ENCODE measurements at places on chromosomes 2 and 18.

GRCh38 chr18:42606886-42607495, 508.5 kb downstream of the RIT2 start:
- DNase-seq = no peak

- no peak for DNase-seq
Observed at GRCh38 chr2:220103596-220103995, 476.2 kb downstream of the SLC4A3 start.

DNA sequence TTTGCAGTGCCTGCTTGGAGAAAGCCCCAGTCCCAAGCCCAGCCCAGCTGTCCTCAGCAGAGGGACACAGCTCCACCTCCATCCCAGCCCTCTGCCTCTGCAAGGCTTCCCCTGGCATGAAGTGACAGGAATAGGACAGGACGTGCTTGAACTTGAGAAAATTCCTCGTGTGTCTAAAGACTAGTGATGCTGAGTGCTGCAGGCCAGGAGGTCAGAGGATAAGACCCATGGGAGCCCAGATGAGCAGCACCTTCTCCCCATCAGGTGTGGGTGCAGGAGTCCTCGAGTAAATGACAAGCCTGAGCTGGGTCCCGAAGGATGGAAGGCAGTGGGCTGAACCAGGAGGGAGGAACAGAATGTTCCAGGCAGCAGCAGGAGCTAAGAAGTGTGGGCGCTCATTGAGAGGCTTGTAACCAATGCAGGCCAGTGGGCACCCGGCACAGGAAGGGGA, 67.8 kb upstream of the UXS1 start:
- peak; percentile 26 for DNase-seq

DNA sequence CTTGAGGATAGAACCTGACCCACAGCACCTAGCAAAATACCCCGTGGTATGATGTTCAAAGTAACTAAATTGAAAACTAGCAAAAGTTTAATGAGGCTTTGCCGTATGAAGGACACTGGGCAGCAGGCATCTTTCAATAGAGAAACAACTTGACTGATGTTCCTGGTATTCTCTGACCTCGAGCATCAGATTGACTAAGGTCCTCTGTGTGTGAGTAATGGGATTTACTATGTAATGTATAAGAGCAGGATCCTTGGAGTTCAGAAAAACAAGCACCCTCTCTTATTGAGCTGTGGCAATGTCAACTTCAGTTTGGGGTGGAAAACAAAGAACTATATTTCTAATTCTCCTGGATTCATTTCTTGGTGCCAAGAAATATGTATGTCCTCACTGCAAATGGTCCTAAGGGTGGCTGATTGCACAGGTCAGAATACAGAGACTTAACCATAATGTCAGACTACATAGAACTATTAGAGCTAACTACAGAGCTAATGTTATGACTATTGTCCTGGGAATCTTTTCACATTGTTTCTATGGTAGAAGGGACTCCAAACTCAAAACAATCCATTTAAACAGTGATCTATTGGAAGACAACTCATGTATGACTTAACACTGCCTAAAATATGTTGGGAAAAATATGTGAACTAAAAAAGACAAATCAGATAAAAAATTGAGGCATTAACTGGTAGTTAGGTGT, 4.4 kb downstream of the TNFAIP6 start:
- DNase-seq = no peak

DNA sequence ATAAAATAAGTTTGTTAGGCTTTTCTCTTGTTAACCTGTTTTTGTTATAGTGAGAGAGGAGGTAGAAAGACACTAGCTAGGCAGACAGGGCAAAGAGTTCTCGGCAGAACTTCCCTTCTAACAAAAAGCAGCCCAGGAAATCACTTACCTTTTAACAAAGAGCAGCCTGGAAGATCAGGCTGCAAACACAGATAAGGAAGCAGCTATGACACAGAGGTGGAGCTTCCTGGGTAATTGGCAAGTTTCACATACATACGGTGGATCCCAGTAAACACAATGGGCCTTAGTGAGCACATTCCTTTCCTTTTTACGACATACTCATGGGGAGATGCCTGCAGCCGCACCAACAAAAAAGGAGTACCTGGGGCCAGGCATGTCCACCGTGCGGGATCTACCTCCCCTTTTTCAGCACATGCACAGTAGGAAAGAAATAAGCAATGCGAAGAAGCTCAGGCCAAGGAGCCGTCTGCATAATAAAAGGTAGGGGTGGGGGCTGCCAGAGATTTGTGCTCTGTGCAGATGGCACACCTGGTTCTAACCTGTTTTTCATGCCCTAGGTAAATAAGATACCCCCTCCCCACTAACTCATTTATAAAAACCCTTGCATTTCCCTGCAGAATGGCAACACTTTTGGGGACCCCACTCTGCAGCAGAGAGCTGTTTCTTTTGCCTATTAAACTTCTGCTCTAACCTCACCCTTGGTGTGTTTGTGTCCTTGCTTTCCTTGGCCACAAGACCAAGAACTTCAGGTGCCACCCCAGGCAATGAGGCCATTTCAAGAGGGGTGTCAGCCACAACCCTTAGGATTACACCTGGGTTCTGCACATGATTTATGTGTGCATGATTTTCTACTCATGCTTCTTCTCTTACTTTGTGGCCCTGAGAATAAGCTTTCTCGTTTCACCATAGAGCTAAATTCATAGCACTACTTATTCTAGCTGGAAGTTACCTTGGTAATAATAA, 26.5 kb downstream of the MDH1 start:
- no peak for DNase-seq

GRCh38 chr2:1052771-1053191, 102.1 kb downstream of the SNTG2 start:
- peak; percentile 34 for DNase-seq

GRCh38 chr2:38856165-38856564, 19.6 kb downstream of the DHX57 start:
- DNase-seq = no peak

- no peak for DNase-seq
Observed at GRCh38 chr18:70554854-70555445, 266.1 kb downstream of the SOCS6 start.

DNA sequence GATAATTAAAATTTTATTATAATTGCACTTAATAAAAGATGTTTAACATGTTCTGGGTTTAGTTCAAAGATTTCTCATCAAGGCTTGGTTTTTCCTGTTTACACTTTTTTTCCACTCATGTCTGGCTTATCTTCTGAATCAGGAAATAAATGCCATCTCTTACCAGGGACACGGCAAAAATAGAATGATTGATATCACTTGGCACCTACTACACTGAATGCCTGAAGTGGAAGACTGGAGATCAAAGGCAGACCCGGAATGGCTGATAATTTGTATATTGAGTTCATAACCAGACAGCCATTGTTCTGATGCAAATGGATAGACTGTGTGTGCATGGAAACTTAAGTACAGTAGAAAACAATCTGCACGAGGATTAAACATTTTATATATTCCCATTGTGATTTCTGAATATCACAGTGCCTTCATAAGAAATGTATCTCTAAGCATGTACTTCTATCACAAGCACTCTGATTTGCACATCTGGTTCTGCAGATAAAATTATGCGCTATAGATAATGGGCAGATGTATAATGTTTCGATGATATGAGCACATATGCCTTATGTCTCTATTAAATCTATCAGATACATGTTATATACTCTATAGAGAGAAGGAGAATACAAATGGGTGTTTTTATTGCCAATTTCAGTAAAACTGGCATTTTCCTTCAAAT, 304.8 kb downstream of the RND3 start:
- no peak for DNase-seq

DNA sequence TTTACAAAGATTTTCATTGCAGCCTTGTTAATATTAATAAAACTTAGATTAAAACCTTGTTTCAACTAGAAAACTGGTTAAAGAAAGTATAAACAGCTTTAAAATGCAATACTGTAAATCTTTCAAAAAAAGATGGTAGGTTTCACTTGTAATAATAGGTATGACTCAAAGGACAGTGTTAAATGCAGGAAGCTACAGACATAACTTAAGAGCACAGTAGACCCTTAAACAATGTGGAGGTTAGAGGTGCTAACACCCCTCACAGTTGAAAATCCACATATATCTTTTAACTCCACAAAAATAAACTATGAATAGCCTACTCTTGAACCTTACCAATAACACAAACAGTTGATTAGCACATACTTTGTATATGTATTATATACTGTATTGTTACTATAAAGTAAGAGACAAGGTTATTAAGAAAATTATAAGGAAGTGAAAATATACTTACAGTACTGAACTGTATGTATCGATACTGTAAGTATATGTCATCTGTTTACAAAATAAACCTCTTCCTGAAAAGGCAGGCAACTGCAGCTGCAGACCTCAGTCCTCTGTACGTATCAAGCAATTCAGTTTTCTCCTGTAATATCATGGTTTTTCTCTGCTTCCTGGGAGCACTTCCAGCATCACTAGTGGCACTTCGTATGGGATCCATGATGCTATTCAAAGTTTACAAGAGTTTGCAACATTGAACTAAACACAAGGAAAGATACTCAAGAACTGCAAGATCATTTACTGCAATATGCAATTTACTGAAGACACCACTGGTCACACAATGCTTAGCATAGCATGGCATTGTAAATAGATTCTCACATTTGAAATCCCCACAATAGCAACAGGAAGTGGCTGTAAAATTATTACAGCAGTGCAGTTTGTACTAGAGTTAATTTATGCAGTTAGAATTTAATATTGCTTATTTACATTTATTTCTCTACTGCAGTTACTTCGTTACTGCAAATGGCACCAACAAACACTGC, 610.5 kb upstream of the LRRTM4 start:
- no peak for DNase-seq

- no peak for DNase-seq
Observed at GRCh38 chr2:120647487-120647886, 88.2 kb upstream of the GLI2 start.

GRCh38 chr2:179037807-179038206, 12.1 kb downstream of the CCDC141 start:
- no peak for DNase-seq

DNA sequence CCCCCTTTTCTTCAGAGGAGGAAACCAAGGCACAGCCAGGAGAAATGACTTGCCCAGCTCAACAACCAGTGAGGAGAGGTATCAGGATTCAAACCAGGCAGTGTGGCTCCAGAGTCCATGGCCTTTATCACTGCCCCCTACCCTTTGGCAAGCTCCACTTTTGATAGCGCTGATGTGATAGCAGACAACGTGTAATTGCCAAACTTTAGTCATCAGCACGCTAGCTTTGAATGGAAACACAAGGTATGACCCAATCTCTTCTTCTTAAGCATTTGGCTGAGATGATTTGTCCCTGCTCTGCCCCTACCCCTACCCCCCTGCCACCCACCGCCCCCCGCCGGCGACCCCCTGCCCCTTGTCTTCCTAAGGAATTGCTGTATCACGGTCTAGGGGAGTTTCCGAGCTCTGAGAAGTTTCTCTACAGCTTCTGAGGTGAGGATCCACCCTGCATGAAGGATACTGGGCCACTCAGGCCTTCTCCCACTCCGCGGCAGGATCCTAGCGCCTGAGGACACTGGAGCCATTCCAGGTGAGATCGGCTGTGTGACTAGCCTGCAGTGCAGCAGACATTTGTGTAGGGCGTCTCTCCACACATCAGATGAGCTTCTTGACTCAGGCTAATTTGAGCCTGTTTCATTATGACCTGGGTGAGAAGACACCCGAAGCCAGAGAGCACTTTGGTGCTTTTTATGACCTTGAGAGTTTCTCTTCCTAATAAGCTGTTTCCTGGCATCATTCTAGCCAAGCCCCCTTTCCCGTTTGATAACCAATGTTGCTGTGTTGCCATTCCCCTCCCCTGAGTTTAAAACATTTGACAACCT, 75.1 kb upstream of the MAP4K4 start:
- DNase-seq = no peak

GRCh38 chr2:237336131-237336530, 77.8 kb downstream of the COL6A3 start:
- no peak for DNase-seq

DNA sequence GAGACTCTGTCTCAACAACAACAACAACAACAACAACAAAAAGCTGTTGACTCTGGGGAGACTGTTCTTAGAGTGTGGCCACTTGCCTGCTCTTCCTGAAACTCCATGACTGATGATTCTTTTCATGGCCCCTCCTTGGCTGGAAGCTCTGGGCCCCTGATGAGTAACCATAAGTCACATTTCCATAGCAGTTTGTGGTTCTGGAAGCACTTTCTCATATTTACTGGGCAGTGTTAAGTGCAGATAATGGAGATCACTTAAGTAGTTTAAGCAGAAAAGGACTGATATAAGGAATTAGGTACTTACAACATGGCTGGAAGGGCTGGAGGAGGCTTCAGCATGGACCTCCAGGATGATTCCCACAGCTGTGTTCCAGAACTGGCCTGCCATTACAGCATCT, 147.3 kb upstream of the DLX2 start:
- DNase-seq = no peak

GRCh38 chr2:171652416-171652785, 34.9 kb upstream of the DYNC1I2 start:
- DNase-seq = no peak

GRCh38 chr2:133139847-133140533, 428.3 kb downstream of the NCKAP5 start:
- DNase-seq = no peak

DNA sequence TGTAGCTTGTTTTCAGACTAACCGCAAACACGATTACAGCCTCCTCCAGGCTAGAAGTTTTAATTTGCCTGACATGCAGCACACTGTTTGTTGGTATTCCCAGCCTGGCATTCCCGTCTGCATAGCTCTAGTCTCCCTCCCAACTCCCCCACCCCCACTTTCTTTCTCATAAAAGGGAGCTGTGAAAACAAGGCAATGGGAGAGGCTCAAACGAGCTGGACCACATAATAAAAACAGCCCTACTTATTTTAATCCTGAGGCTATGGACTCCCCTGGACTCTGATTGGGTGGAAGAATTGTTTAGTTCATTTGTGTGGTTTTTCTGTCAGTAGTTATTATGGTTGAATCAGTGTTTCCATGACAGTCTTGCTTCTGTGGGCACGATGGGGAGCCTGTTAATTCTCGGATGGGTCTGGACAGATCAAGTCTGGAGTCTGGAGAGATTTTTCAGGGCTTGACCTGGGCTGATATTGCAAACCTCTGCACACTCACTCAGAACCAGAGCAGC, 1.2 kb downstream of the STON1 start:
- DNase-seq = peak; percentile 74

- DNase-seq = peak; percentile 90
Observed at GRCh38 chr2:64186699-64187605, 42.7 kb upstream of the PELI1 start.

DNA sequence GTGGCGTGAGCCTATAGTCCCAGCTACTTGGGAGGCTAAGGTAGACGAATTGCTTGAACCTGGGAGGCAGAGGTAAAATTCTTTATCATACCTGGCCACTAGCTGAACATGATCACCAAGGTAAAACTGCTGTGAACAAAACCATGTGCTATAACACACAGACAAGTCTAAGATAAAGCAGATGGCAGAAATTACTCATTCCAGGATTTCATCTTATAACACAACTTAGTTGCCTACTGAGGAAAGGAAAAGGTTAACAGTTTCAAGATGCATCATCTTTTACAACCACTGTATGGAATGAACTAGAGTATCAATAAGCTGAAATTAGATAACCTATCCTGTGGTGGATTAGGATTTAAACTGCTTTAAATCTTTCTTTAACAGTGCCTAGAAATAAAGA, 8.3 kb downstream of the ARL5A start:
- no peak for DNase-seq

- peak; percentile 59 for DNase-seq
Observed at GRCh38 chr2:103289105-103289725, 527.4 kb downstream of the TMEM182 start.

- DNase-seq = no peak
Observed at GRCh38 chr2:191312163-191312562, 67.0 kb downstream of the MYO1B start.

GRCh38 chr2:5594249-5594695, 97.9 kb upstream of the SOX11 start:
- DNase-seq = no peak
